Activated T-helper 9 cell treated with anti-CD3 and anti-CD28 coated beads, Interleukin-2, amount 50 U/mL, for 16 hours (primary cell): ENCODE measurements at places on chromosomes 16 and 17.

DNA sequence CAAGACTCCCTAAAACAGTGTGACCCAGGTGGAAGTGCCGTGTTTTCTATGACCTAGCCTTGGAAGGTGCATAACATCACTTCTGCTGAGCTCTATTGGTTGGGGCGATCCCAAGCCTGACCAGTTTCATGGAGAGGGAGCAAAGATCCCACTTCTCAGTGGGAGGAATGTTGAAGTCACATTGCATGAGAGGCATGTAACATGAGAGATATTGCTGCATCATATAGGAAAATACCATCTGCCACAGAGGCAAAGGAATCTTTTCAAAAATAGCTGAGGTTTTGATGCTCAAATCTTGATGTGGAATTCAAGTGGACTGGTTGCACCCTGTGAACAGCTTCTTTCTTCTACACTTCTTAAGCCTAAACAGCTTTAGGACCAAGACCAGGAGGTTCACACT, 56.4 kb upstream of the NLRP1 start:
- DNase-seq = no peak

- DNase-seq = no peak
Measured at GRCh38 chr17:11807606-11808005, 189.7 kb downstream of the ZNF18 start.

GRCh38 chr16:78593352-78593751, 493.9 kb downstream of the WWOX start:
- no peak for DNase-seq

DNA sequence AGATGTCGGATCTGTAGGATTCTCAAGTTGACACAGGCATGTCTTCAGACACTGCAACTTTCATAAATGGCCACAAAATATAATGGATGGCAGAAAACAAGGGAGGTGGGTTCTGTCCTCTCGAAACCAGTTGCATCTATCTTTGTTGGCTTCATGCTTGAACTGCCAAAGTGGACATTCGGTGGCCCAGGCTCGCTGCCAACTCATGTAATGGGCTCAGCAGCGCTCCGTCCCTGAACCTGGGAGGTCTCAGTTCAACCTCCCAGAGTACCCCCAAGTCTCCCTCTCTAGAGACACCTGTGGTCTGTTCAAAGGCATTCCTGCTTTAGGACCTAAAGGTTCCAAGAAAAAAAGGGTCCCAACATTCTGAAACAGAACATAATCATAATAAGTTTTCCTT, 71.9 kb downstream of the NXN start:
- DNase-seq = no peak

DNA sequence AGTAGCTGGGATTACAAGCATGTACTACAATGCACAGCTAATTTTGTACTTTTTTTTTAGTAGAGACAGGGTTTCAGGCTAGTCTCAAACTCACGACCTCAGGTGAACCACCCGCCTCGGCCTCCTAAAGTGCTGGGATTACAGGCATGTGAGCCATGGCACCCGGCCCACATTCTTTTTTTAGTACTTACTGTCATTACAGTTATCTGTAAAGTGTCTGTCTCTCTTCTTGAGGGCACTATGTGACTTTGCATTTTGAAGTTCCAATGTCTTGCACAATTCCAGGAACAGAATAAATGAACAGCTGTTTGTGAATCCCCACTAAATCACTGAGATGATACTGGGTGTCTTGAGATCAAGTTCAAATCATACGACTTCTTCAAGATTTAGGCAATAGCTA, 1540.3 kb downstream of the CDH11 start:
- no peak for DNase-seq

- peak; percentile 51 for DNase-seq
Measured at GRCh38 chr17:78383725-78384471, 5.4 kb downstream of the PGS1 start.

DNA sequence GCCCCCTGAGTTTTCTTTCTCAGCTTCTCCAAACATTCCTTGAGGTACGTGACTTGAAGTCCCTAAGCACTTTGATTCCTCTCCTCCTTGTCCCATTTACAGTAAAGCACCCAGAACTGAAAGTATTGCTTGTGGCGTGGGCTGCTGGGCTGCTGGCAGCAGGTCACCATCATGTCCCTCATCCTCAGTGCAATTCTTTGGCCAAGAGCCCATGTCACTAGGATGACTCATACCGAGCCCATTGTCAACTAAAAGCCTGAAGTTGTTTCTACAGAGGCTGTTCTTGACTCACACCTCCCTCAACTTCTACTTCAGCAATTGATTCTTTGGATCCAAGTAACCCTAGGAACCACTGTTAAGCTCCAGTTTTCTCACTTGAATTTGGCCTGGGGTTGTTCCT, 54.3 kb downstream of the KPNA2 start:
- no peak for DNase-seq

- DNase-seq = no peak
Measured at GRCh38 chr17:77492446-77493237, 351.9 kb downstream of the SEC14L1 start.

DNA sequence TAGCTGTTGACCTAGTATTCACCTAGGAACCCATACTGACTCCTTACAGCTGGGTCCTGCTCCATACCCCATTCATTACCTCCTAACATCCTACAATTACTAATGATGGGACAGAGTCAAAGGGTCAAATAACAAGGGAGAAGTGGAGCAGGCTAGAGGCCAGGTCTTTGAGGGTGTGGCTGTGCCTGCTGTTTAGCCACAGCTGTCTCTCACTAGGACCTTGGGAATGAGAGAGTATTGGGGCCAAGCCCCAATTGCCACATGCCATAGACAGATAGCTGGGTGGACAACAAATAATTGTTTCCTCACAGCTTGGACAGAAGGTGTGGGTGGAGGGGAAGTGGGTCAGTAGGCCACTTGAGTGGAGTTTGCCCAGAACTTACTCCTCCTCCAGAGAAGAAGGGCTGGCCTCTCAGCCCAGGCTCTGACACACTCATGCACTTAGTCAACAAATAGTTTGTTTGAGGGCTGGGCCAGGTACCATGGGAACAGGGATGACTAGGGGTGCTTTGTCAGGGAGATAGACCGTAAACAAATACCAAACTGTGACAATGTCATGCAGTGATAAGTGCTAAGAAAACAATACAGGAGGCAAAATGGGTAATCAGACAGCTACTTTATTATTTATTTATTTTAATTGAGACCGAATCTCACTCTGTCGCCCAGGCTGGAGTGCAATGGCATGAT, 10.2 kb upstream of the CENPT start:
- peak; percentile 25 for DNase-seq

DNA sequence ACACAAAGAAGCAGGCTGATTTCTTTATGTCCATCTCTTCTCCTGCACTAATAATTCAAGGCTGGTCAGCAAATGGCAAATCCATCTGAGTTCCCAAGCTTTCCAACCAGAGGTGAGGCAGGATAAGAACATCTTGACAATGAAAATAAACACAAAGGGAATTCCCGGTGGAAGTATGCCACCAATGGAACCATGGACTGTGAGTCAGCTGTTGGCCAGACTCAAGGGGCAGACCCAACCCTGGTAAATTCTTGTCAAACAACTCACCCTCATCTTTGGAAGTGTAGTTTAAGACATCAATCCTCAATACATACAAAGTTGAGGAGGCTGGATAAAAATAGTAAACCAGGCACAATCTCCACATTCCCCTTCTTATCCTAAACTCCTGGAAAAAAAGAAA, 74.3 kb upstream of the CES5A start:
- DNase-seq = no peak

DNA sequence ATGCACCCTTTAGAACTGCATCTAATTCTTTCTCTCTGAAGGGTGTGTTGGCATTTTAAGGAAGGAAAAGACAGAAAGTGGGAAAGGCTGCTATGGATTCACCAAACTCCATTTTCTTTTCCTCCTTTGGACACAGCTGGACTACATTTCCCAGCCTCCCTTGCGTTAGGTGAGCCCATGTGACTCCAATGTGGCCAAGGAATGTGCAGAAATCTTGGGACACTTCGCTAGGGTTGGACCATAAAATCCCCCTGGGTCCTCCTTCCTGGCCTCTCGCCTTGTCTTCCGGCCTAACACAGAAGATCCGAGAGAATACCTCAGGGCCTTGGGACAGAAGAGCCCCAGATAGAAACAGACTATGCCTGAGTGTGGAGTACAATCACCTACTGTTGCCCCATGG, 56.3 kb downstream of the ABCC12 start:
- DNase-seq = no peak

DNA sequence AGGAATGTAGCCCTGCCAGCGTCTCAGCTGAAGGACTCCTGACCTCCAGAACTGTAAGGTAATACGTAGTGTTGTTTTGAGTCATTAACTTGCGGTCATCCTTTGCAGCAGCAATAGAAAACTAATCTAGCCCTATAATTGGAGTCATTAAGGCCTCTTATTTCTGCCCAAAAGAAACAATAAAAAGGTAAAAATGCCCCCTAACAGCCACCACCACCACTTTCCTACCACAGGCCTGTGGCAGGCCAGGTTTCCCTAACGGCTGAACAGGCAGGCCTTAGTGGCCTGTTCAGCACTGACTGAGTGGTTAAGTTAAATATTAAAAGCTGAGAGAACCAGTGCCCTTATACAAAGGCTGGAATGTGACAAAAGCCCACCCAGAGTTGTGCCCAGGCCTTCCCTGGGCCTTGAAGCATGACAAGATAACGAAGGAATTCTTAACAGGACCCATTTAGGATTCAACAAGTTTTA, 286.5 kb upstream of the ERCC4 start:
- no peak for DNase-seq

- no peak for DNase-seq
Measured at GRCh38 chr16:48323783-48324775, 61.1 kb downstream of the SIAH1 start.

DNA sequence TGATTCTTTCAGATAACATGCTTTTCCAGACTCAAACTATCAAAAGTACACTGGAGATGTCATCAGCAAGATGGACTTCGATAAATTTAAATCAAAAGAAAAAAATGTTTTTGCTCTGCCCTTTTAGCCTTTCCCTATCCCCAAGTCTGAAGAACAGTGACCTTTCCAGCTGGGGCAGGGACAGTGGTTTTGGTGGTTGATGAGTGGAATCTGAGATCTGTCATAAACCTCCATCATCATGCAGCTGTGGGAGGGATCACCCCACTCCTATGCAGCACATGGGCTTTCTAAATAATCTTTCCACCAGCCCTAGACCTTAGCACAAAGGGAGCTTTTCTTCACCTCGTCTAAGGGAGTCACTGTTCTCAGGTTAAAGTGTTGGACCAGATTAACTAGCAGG, 869.5 kb upstream of the SOX9 start:
- DNase-seq = no peak

DNA sequence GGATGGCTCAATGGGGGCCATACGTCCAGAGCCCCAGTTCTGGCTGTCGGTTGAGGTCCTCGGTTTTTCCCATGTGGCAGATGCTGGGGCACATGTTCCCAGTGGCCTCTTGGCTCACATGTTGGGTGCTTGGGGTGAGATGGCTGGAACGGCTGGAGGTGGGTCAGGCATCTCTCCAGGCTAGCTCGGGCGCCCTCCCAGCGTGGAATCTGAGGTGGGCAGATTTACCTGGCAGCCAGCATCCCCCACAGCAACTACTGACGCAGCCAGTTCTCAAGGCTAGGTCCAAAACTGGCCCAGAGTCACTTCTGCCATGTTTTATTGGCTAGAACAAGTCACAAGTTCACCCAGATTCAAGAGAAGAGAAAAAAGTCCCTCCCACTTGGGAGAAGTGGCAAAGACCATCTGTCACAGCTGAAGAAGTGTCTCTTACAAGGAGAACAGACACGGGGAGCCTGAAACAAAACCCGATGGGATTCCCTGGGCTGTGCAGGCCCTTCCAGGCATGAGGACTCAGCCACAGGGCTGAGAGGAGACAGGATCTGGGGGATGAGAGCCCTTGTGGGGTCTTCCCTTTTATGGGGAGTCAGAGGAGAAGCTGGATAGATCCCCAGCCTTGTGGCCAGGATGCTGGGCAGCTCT, 15.2 kb downstream of the ACE start:
- no peak for DNase-seq

DNA sequence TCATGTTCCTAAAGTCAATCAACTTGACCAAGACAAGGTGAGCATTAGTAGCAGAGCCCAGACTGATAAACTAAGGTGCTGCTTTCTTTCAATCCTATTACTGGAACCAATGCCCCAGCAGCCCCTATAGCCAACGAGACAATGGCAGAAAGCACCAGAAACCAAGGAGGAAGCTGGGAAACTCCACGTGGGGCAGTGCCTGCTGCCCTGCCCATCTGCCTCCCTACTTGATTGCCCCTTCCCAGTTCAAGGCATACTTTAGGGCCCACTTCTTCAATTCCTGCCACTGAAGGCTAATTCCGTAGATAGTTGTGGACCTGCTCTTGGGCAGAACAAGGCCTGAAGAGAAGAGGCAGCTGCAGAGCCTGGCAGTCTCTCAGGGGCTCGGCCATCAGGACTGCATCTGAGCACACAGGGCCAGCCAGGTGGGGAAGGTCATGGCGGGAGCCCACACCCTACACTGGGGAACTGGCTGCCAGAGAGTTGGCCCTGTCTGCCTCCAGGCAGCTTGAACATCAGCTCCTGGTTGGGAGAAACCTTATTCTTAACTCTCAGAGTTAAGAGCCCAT, 30.9 kb downstream of the WSB1 start:
- no peak for DNase-seq

DNA sequence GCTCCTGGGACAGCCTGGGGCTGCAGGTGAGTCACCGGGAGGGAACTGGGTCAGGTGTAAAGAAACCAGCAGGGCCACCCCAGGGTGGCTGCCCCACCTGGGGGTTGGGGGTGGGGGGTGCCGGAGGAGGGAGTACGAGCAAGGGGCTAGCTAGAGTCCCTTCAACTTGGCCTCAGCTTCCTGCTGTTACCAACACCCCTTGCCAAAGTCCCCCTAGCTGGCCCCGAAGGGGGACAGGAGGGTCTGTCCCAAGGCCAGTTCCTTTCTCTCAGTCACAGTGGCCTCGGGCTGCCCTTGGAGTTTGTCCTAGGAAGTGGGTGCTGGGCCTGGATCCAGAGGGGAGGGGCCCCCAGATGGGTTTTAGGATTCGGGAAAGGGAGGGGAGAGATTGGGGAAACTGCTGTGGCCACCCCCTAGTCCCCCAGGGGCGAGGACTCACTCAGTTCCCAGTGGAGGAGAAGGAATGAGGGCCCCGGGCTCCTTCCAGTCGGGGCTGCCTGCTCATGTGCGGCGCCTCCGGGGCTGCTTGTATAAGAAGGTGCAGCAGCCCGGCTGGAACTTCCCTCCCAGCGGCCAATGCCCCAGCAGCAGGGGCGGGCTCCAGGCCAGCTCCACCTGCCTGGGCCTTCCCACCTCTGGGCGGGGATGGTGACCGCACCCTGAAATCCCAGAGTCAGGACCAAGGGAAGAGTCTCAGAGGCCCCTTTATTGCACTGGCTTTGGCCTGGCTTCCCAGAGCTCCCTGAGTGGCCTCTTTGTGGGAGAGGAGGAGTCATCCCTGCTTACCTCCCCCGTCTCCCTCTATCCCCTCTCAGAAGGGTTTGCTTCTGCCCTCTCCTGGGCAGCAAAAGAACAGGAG, 7.3 kb downstream of the ARHGAP27 start:
- no peak for DNase-seq

GRCh38 chr17:69555056-69555455, 140.6 kb downstream of the MAP2K6 start:
- DNase-seq = no peak

DNA sequence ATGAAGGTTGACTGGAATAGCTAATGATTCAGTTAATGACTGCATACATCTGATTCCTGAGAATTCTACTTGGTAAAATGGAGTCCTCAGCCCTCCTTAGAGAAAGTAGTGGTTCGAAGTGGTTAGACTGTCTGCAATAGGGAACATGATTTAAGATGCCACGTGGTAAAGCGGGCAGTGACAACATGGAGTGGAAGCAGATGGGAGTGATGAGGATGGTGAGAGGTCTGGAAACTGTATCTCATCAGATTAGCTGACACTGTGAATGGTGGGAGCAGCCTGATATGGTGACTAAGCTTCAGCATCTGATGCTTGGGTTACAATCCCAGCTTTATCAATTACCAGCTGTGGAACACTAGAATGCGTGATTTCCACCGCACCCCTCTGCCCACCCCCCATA, 8.4 kb downstream of the CDH11 start:
- DNase-seq = no peak
